Umbilical cord (tissue), 2 donors: ENCODE measurements at places on chromosomes 1 and 21. TPM values are rescaled to one million over a fixed set of nuclear protein-coding genes. Genes with fewer than 3 reads are reported as not detected.
A peak's percentile ranks its signal among the peaks of the same experiment; 100 is the strongest.

RHEX gene
- 4.1 TPM for total RNA-seq

ITLN2 gene
- not detected for total RNA-seq

GRCh38 chr1:91700332-91700731 lies 185.6 kb downstream of the TGFBR3 start:
- no peak for DNase-seq

DNA sequence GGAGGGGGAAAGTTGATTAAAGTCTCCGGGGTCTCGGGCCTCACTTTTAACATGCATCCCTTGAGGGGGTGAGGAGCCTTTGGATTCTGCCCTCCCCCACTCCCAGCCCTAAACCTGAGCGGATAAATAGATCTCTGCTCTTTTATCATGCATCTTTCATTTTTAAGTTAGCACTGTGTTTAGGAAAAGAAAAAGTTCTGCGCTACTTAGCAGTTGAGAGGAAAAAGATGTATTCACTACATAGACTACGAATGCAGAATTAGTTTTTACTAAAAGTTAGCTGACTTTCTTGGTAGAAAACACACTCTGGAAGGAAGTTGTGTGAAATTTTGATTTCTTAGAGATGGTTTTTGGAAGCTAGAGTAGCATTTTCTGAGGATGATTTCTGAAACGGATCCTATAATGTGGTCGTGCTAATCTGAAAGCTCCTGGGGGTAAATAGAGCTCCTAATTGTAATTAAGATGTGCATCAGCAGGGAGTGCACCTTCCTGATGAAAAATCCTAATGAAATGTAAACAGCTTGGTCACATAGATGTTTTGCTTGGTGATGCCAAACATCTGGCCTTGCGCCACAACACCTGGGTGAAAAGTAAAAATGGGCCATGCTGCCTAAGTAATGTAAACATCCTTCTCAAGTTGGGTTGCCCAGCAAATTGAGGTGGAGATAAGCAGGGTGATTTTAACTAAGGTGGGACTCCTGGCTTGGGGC lies 1.8 kb downstream of the ROR1 start:
- DNase-seq: no peak

GJC2 gene
- total RNA-seq: 1.9 TPM

- DNase-seq: no peak
Observed at GRCh38 chr1:163094182-163094581, 25.0 kb downstream of the RGS4 start.

LIN9 gene
- total RNA-seq: 7.0 TPM

DNA sequence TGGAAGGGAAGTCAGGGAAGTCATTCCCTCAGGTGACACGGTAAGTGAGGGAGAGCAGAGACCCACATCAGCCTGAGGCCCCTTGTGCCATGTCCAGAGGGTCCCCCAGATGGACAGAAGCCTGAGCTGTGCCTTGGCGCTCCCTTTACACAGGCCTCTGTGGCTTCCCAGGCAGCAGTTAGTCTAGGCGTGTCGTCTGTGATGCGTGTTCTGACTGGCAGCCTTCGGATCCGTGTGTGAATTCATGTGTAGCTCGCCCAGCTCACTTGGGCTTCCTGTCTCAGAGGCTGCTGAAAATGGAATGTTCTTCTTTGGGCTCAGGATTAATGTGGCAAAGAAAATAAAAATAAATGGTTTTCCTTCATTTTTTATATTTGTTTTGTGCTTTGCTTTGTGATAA lies 28.3 kb downstream of the PRMT2 start:
- no peak for DNase-seq

DNA sequence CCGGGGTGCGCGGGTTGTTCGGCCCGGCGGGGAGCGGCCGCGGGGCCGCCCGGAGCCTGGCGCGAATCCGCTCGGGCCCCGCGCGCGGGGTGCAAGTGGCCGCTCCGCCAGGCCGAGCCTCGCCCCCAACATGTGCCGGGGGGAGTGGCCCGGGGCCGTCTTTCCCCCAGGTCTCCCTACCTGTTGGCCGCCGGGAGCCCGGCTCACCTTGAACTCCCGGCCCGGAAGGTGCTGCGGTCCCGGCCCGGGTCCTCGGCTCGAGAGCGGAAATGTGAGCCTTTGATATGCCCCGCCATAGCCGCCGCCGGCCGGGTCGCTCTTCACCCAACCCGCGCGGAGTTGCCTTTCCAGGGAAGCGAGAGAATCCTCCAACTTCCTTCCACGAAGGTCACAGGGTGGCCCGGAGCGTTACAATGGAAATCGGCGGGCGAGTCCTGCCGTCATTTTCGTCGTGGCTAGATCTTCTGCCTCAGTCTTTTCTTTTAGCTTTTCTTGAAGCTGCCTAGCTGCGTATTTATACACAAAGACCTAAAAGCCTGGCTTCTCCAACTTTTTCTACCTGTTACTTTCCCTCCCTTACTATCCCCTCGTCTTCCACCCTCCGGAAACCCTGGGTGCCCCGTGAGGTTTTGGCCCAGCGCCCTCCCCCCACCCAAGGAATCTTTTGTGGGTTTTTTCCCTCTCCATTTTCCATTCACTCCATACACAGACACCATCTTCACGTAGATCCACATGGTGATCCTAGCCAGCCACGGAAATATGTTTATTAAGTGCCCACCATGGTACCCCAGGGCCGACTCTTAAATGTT lies 867 bp downstream of the PTGFRN start:
- DNase-seq: peak; percentile 46

DNA sequence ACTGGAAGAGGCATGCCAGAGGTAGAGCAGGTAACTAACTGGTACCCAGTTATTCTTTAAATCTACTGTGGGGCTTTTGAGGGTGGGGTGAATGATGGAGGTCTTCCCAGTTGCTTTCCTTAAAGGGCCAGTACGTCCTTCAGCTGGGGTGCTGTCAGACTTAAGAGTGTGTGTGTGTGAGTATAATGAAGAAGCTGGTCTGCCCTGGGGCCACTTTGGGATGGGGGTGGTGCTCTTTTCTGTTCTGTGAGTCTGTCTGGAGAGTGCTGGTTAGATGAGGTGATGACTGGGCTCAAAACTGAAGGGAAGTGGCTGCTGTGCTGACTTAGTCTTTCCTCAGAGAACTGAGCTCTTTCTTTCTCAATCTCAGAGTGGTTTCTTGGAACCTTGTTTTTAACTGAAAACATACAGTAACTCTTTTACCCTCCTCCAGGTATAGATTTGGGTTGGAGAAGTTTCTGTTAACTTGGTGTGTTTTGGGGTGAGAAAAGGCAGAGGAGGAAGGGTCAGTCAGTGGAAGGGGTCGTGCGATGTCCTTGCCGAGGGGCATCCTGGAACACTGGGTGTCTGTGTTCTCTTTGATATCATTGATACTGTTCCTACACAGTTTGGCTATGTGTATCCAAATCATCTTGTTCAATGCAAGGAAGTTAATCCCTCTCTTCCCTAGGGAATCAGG lies 746 bp downstream of the MACF1 start:
- peak; percentile 81 for DNase-seq

CCDC17 gene
- total RNA-seq: 1.9 TPM

- peak; percentile 64 for DNase-seq
Observed at GRCh38 chr1:16172964-16173446, 17.1 kb upstream of the EPHA2 start.

TTC24 gene
- total RNA-seq: 3.1 TPM

FCRL2 gene
- 1.2 TPM for total RNA-seq

TCHH gene
- total RNA-seq: 0.96 TPM

- DNase-seq: no peak
Observed at GRCh38 chr1:245322673-245323072, 167.9 kb downstream of the KIF26B start.

EPS15 gene
- 90.0 TPM for total RNA-seq

DNA sequence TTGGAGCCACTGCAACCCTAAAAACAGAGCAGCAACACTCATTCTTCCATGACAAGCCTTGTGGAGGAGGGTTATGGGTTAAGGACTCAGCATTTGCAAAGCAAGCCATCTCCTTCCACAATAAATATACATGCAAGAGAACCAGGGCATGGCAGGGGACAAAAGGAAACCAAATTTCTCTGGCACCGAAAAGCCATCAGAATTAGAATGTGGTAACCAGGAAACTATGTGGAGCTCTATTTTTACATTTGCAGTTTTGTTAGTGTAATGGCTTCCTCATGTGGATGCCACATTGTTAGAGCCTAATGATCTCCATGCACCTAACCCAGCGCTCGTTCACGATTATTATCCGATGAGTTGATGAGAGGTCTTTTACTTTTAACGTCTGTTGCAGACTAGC lies 91.7 kb downstream of the NAV1 start:
- no peak for DNase-seq

- DNase-seq: no peak
Observed at GRCh38 chr1:194069831-194070218, 883.4 kb upstream of the B3GALT2 start.

- no peak for DNase-seq
Observed at GRCh38 chr1:193310564-193310963, 124.2 kb upstream of the B3GALT2 start.

- DNase-seq: no peak
Observed at GRCh38 chr1:29243023-29243870, 6.9 kb downstream of the PTPRU start.

UBE4B gene
- 36.4 TPM for total RNA-seq

LIPI gene
- not detected for total RNA-seq

HTR1D gene
- 1.4 TPM for total RNA-seq
